ENCODE measurements at places on chromosomes 5 and 9. TPM values are rescaled to one million over a fixed set of nuclear protein-coding genes. Genes with fewer than 3 reads are reported as not detected.

DNA sequence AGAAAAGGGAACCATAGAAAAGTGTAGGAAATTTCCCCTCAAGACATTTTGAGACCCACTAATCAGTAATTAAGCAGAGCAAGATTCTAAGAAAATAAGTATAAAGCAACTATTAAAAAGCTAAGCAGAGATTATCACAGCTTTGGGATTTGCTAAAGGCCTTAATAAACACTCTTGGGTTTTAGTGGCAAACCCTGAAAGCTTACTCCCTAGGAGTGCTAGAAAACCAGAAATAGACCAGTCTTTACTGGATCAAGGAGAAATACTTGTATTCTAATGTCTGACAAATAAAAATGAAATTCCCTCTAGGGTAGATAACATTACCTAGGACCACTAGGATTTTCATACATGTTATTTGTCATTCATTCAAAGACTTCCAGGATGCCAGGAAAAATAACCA lies 510.8 kb downstream of the SPATA31D1 start:
- DNase-seq: no peak

DNA sequence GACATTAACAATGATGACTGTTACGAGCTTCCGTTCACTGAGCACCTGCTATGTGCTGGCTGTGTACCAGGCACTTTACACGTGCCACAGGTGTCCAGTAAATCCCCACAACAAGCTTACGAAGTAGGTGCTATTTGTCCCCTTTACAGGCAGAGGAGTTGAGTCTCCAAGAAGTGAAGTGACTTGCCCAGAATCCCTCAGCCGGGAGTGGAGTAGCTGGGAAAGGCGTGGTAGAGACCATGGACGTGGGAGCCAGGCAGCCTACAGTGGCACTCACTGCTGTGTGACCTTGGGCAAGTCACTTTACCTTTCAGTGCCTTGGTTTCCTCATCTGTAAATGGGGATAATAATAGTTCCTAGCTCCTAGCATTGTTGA lies 669 bp upstream of the AMBP start:
- DNase-seq: no peak

GRCh38 chr5:172550096-172550765 lies 90.8 kb upstream of the NEURL1B start:
- DNase-seq: no peak

GRCh38 chr9:77598991-77599390 lies 49.1 kb downstream of the GNA14 start:
- DNase-seq: no peak

Gene ADAMTS12
- not detected for total RNA-seq

Gene PTPN3
- total RNA-seq: 3.6 TPM

GRCh38 chr5:68330574-68330973 lies 115.0 kb downstream of the PIK3R1 start:
- no peak for DNase-seq

Gene PKD2L2
- total RNA-seq: not detected

DNA sequence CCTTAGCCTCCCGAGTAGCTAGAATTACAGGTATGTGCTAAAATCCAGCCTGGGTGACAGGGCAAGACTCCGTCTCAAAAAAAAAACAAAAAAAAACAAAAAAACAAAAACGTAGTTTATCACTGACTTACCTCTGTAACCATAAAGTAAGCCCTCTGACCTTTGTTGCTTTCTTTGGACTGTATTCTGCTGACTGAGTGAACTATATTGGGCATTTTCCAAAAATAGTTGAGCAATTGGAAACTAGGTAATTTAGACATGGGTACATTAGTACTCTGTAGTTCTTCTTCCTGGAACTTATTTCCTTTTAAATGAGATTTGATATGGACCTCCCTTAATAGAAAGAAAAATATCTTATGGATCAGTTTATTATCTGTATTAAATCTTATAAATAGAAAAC lies 66.6 kb downstream of the ANKHD1 start:
- no peak for DNase-seq

DNA sequence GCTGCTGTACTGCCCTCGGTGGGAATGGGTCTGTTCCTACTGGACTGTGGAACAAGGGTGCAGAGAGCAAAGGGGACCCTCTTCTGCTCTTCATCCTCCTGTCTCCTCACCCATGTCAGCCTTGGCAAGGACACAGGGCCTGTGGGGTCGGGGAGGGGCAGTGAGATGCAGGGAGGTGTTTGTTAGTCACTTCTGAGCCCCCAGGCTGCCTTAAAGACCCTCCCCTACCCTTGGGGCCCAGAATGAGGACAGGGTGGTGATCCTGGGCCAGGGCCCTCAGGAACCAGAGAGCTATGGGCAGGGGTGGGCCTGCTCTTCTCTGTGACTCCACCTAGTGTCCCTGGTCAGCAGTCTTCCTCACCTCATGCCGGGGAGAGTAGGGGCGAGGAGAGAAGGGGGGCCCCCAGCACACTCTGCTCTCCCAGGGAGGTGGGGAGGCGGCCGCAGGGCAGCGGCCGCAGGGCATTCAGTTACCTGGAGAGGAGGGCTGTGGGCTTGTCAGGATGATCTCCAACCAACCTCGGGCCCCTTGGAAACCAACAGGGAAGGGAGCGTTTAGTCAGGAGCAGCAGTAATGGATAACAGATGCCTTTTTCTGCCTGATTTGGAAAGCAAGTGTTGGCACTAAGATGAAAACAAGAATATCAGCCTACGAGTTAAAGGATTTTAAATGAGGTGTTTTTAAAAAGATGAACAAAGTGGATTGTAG lies 62.0 kb upstream of the GARNL3 start:
- no peak for DNase-seq

DNA sequence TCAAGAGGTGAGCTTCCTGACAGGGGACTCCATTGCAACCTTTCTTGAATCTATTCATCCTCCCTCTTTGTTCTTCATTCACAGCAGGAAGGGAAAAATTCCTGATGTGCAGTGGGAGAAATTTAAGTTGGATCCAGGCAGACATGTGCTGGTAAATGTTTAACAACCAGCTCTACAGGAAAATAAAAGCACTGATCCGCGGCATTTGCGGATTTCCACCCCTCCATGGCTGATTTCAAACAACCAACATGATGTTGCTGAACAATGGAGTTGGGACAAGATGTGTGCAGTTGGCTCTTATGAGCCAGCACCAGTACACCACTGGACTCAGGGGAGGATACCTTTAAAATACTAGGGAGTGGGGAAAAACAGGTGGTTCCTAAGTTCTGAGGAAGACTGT lies 47.0 kb downstream of the SPRY4 start:
- no peak for DNase-seq

DNA sequence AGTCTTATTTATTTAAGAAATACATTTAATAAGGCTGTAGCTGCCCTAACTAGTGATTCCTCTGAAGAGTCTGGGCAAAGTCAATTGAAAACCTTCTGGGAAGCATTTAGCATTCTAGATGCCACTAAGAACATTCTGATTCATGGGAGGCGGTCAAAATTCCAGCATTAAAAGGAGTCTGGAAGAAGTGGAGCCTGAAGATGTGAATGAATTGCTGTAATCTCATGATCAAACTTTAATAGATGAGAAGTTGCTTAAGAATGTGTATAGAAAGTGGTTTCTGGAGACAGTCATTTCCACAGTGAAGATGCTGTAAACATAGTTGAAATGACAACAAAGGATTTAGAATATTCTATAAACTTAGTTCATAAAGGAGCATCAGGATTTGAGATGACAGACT lies 61.4 kb downstream of the WDR41 start:
- DNase-seq: no peak

Measured in activated CD4-positive, alpha-beta T cell treated with anti-CD3 and anti-CD28 coated beads, Interleukin-2, amount 10 ng/mL, durations not matched to agents 24 days and 14 days (primary cell).